Stimulated activated effector memory CD8-positive, alpha-beta T cell treated with anti-CD3 and anti-CD28 coated beads, Interleukin-12 subunit alpha, Interleukin-12 subunit beta, amount 100 ng/mL, for 72 hours (primary cell): ENCODE measurements at places on chromosomes 2 and 18.

- no peak for DNase-seq
Measured at GRCh38 chr18:49591775-49592174, 29.9 kb downstream of the LIPG start.

DNA sequence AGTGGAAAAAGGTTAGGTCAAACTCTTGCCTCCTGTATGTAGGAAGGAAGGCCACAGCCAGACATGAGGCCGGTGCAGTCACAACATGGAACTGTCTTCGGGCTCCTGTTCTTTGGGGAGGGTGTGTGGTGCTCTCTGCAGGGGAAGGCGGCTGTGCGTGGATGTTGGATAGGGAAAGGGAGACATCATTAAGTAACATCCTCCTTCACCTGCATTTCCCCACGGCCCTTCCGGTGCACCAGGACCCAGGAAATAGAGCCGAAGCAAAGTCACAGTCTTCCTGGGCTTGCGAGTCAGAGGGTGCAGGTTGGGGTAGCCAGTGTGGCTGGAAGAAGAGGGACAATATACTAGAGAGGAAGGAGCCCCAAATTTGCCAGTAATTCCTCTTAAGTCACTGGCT, 78.9 kb upstream of the SMAD7 start:
- DNase-seq: no peak

GRCh38 chr18:6256521-6256920, 158.2 kb downstream of the L3MBTL4 start:
- DNase-seq: no peak

- peak; percentile 17 for DNase-seq
Measured at GRCh38 chr2:102592601-102593000, 26.8 kb upstream of the SLC9A2 start.

DNA sequence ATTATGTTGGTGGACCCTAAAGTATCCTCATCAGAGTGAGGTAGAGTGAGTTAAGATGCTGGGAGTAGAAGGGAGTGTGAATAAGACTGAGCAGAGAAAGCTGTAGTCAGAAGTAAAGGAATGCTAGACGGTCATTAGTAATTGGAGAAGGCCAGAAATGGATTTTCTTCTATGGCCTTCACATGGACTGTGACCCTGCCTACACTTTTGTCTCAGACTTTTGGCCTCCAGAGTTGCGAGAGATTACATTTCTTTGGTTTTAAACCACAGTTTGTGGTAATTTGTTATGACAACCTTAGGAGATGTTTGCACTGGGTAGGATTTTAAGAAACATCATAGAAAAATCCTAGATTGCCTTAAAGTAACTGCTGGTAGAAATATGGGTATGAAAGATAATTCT, 1267.7 kb upstream of the TMEFF2 start:
- DNase-seq: no peak

DNA sequence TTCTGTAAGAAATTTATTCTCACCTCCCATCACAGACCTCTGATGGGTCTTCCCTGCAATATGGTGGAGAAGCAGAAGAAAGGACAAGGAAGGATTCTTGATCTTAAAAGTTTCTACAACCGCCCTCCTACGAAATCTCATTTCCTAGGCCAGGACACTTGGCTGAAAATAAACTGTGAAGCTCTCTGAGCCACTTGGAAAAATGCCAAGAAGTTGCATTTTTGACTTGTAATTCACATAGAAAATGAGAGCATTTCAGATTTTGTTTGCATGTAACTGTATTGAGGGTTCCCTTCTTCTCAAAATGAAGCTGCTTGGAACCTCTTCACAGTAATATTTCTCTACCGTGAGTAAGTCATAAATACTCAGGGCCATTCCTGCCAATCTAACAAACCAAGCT, 458.3 kb upstream of the SLC14A2 start:
- DNase-seq: no peak

DNA sequence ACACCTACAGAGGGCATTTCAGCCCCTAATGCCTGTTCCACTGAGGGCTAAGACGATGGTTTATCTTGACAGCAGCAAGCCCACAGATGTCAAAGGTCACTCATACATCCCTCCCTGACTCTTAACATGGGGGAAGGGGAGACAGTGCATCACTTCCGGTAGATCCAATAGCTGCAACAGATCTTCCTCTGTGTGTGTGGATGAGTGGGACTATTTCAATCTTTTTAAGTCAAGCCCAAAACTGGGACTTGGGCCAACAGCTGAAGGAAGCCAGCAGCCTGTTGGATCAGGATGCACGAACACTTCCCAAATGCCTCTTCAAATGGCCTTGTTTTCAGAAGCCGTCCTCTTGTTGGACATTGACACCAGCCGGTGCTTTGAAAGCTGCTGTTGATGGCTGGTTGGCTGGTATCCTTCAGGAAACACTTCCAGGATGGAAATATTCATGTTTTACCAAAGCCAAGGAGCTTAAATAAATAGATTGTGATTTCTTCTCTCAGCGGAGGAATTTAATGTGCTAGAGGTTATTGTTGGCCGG, 59.2 kb downstream of the IL1R2 start:
- DNase-seq: no peak

DNA sequence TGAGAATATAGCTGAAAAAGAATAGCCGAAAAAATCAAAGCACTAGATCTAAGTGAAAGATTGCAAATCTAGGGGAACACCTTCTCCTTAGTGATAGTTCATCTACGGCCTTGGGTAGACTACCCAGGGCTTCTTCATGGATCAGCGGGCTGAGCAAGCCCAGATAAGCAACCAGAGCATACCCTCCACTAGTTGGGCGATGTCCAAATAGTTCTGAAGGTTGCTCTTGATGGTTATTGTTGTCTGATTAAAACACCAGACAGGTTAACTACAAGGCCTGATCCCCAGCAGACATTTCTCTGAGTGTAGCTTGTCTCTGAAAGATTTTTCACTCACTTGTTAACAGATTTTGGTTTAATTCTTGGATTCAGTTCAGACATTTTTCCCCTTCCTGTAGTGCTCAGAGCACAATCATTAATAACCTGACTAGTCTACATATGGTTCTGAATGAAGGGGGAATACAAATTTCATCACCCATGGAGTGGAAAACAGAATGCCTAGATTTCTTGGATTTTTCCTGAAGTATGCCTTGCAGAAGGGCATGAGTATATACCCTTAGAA, 99.6 kb downstream of the BABAM2 start:
- DNase-seq: no peak

DNA sequence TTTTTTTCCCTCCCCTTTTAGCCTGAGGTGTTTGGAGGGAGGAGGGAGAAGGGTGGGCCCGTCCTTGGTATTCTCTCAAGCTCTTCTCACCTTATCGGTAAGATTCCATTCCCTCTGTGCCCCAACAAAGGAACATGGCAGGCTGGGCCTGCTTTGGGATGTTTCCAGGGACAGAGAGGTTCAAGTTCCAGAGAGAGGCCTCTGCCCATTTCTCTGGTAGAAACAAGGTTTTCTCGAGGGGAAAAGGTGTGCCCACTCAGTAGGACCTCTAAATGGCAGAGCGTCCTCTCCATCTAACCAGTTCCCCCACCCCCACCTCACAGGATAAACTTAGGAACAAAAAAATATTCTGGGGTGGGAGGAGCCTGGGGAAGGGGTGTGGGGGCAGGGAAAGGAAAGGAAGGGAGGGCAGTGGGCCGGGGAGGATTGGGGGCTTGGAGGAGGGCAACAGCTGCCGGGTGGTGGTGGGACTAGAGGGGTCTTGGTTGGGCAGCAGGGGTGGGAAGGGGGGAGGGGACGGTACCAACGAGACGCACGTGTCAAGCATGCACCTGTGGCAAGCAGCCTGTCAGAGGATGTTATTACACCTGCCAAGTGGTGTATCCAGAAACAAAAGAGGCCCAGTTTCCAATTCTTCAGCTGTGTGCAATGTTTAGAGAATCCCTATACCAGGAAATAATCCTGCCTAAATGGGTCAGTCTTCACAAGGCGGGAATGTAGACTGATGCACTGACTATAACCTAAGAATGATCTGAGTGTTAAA, 2.1 kb downstream of the PCBP1 start:
- no peak for DNase-seq

DNA sequence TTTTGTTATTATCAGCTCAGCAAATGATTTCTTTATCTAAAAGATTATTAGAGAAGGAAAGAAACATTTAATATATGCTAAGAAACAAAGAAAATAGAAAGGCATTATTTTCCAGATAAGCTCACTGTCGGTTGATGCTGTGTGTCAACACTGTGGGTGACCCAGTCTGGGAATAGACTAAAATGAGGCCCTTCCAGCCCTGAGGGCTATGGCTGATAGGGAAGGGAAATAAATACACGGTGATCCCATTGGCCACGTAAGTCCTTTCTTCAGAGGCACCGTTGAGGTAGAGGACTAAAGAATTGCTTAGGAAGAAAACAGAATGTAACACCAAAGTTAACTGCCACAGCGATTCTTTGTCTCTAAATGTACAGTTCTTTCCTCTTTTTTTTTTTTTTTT, 1.8 kb downstream of the ABCB11 start:
- no peak for DNase-seq

DNA sequence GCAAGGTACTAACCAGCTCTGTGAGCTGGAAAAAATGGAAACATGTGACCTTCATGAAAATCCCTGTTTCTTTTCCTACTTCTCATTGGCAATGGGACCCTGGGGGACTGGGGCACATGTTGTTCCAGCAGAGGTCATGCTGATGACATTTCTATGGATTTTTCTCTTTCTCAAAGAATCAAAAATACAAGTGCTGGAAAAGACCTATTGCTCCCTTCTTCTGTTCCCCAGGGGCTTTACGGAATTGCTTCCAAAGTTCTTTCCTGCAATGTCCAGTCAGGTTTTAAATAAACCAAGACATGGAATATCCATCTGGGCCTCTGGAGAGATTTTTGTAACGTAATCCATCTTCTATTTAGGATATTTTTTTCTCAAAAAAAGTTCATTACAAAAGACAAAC, 1006.1 kb upstream of the CELF4 start:
- no peak for DNase-seq

GRCh38 chr2:8676921-8677645, 4.8 kb upstream of the ID2 start:
- DNase-seq: no peak
